ENCODE measurements at places on chromosomes 7 and 10.

GRCh38 chr7:2724453-2725177 is 36.6 kb downstream of the AMZ1 start:
- peaks cover 6% of the 10 kb centered on the region for H3K4me1 ChIP-seq
- H3K36me3 ChIP-seq: peaks cover 47% of the 10 kb centered on the region
- no peaks in the 10 kb centered on the region for H3K27me3 ChIP-seq

- H3K36me3 ChIP-seq: peaks cover 6% of the 10 kb centered on the region
- H3K27ac ChIP-seq: no peak overlapping the region
- DNase-seq: no peak
- no peak overlapping the region for H3K4me3 ChIP-seq
- H3K27me3 ChIP-seq: no peaks in the 10 kb centered on the region
Observed at GRCh38 chr7:158139499-158139898, 448.1 kb downstream of the PTPRN2 start.

GRCh38 chr7:17902599-17902998 is 37.7 kb downstream of the SNX13 start:
- no peak overlapping the region for H3K4me3 ChIP-seq
- DNase-seq: no peak
- no peaks in the 10 kb centered on the region for H3K27me3 ChIP-seq
- H3K27ac ChIP-seq: no peak overlapping the region
- H3K4me1 ChIP-seq: no peaks in the 10 kb centered on the region
- peaks cover 7% of the 10 kb centered on the region for H3K36me3 ChIP-seq

- H3K27ac ChIP-seq: no peak overlapping the region
- H3K4me1 ChIP-seq: no peaks in the 10 kb centered on the region
- no peaks in the 10 kb centered on the region for H3K36me3 ChIP-seq
Observed at GRCh38 chr10:84829131-84829530, 500.7 kb downstream of the CCSER2 start.

GRCh38 chr10:132884041-132884440 is 58.3 kb downstream of the CFAP46 start:
- peaks cover 62% of the 10 kb centered on the region for H3K27me3 ChIP-seq
- H3K27ac ChIP-seq: no peak overlapping the region
- no peaks in the 10 kb centered on the region for H3K36me3 ChIP-seq

- peaks cover 6% of the 10 kb centered on the region for H3K4me1 ChIP-seq
- H3K36me3 ChIP-seq: no peaks in the 10 kb centered on the region
- no peak for DNase-seq
- peaks cover 50% of the 10 kb centered on the region for H3K27me3 ChIP-seq
Observed at GRCh38 chr10:78177491-78178185, 144.0 kb downstream of the RPS24 start.

DNA sequence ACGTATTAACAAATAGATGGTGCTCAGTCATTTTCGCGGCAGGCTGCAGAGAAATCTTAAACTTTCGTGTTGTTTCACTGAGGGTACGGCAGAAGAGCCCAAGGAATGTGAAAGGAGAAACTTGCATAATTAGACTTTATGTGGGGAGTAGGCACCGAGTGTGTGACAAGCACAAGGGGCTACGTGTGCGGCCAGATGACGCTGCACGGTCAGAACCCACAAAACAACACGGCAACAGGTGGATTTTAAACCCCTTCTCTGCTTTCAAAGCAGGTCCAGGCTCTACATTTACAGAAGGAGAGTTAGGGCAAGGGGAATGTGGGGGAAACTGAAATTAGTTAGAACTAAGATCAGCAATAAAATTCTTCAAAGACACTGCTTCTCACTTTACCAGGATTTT is 392 bp upstream of the UCN3 start:
- H3K4me1 ChIP-seq: no peaks in the 10 kb centered on the region
- no peaks in the 10 kb centered on the region for H3K36me3 ChIP-seq
- H3K27ac ChIP-seq: no peak overlapping the region
- DNase-seq: no peak
- no peak overlapping the region for H3K4me3 ChIP-seq

- H3K27ac ChIP-seq: no peak overlapping the region
- peaks cover 7% of the 10 kb centered on the region for H3K4me1 ChIP-seq
- no peaks in the 10 kb centered on the region for H3K27me3 ChIP-seq
- H3K4me3 ChIP-seq: no peak overlapping the region
- H3K36me3 ChIP-seq: no peaks in the 10 kb centered on the region
- DNase-seq: no peak
Observed at GRCh38 chr7:118052336-118052735, 131.6 kb upstream of the LSM8 start.

GRCh38 chr7:36165802-36166201 is 12.7 kb downstream of the EEPD1 start:
- no peak for DNase-seq
- no peaks in the 10 kb centered on the region for H3K36me3 ChIP-seq
- no peak overlapping the region for H3K27ac ChIP-seq
- H3K27me3 ChIP-seq: no peaks in the 10 kb centered on the region
- H3K4me1 ChIP-seq: no peaks in the 10 kb centered on the region

GRCh38 chr10:31121757-31122577 is 90.3 kb upstream of the ZNF438 start:
- DNase-seq: no peak
- no peaks in the 10 kb centered on the region for H3K4me1 ChIP-seq
- H3K4me3 ChIP-seq: no peak overlapping the region
- no peaks in the 10 kb centered on the region for H3K36me3 ChIP-seq
- H3K27ac ChIP-seq: no peak overlapping the region

GRCh38 chr7:132097550-132098134 is 478.6 kb downstream of the PLXNA4 start:
- H3K4me3 ChIP-seq: no peak overlapping the region
- peaks cover 22% of the 10 kb centered on the region for H3K27me3 ChIP-seq
- DNase-seq: no peak
- no peaks in the 10 kb centered on the region for H3K36me3 ChIP-seq
- no peaks in the 10 kb centered on the region for H3K4me1 ChIP-seq

DNA sequence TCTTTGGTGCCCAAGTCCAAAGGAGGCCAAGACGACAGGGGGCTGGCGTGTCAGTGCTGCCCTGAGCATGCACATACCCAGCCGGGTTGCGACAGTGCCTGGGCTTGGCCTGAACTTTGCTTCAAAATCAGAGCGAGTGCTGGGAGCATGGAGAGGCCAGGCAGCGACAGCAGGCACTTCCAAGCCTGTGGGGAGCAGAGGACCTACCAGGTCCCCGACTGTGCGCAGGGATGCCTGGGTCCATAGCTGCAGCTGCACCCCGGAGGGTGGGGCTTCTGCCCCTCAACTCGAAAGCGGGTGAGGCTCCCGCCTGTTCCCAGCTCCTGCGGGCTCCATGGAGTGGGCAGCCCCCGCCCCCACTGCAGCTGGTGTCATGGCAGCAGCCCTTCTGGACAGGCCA is 79.1 kb downstream of the HDAC9 start:
- no peak overlapping the region for H3K4me3 ChIP-seq
- H3K4me1 ChIP-seq: no peaks in the 10 kb centered on the region
- DNase-seq: no peak
- H3K27me3 ChIP-seq: no peaks in the 10 kb centered on the region

DNA sequence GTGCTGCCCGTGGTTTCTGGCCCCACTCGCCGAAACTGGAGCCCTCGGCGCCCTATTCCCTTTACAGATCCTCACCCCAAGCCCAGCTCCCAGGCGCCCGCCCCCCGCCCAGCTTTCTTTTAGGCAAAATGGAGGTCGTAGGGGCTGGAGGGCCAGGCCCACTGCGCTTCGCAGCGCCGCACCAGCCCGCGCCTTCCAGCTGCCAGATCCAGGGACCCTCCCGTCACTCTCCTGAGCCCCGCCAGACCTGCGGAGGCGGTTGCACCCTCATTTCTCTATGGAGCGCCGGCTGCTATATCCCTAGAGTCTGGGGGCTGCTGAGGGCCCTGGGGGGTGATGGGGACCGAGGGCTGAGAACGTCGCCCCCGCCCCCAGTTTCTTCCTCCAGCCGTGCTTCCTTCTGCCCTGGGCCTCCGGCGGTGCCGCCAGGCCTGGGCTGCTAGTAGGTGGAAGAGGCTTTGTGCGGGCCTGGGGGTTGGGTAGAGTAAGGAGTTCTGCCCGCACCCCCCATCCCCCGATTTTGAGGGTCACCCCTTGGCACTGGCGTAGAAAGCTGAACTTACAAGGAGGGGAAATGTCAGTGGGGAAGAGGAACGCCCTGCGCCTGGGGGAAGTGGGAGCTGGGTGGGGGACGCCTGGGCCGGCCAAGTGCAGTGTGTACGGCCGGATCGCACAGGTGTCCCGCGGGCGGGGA is 1.0 kb downstream of the GNB2 start:
- H3K27ac ChIP-seq: peak overlapping the region; percentile 94
- DNase-seq: no peak
- no peaks in the 10 kb centered on the region for H3K27me3 ChIP-seq
- H3K36me3 ChIP-seq: peaks cover 31% of the 10 kb centered on the region

GRCh38 chr10:97723001-97723400 is 9.5 kb downstream of the MARVELD1 start:
- peaks cover 15% of the 10 kb centered on the region for H3K36me3 ChIP-seq
- no peak for DNase-seq
- H3K4me1 ChIP-seq: peaks cover 49% of the 10 kb centered on the region
- no peak overlapping the region for H3K4me3 ChIP-seq
- no peak overlapping the region for H3K27ac ChIP-seq

- H3K4me1 ChIP-seq: no peaks in the 10 kb centered on the region
- no peak for DNase-seq
- no peak overlapping the region for H3K27ac ChIP-seq
- no peaks in the 10 kb centered on the region for H3K36me3 ChIP-seq
Observed at GRCh38 chr10:90344226-90344625, 513.6 kb downstream of the HTR7 start.

- H3K4me3 ChIP-seq: no peak overlapping the region
- peaks cover 35% of the 10 kb centered on the region for H3K4me1 ChIP-seq
- H3K27ac ChIP-seq: no peak overlapping the region
- H3K36me3 ChIP-seq: no peaks in the 10 kb centered on the region
- DNase-seq: no peak
Observed at GRCh38 chr7:152366662-152367061, 69.1 kb downstream of the KMT2C start.

DNA sequence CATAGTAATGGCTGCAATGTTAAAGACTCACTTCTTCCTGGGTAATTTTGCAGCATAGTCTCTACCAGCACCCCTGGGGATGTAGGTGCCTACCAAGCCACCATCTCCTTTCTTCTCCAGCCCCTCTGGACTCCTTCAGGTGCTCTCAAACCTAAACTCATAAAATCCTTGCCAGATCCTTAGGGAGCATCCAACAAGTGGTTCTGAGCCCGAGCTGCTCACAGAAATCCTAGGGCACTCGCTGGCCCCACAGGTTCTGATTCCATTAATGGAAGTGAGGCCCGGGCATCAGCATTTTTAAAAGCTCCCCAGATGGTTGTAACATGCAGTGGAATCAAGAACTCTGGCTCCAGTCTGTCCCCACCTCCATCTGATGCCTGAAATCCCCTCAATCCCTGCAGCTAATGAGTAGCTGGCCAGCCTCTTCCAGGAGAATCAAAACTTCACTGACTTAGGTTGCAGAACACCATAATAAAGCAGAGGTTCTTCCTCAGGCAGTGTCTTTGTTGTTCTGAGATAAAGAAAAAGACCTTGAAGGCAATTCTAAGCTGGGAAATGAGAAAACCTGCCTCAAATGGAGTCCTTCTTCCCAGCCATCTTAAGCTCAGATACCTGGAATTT is 336.8 kb downstream of the KCNMA1 start:
- no peak overlapping the region for H3K27ac ChIP-seq
- peaks cover 22% of the 10 kb centered on the region for H3K4me1 ChIP-seq
- H3K27me3 ChIP-seq: no peaks in the 10 kb centered on the region
- no peak for DNase-seq
- no peak overlapping the region for H3K4me3 ChIP-seq

GRCh38 chr7:4854916-4855315 is 6.9 kb downstream of the PAPOLB start:
- no peak overlapping the region for H3K4me3 ChIP-seq
- no peaks in the 10 kb centered on the region for H3K36me3 ChIP-seq
- no peak overlapping the region for H3K27ac ChIP-seq
- H3K27me3 ChIP-seq: peaks cover 30% of the 10 kb centered on the region

DNA sequence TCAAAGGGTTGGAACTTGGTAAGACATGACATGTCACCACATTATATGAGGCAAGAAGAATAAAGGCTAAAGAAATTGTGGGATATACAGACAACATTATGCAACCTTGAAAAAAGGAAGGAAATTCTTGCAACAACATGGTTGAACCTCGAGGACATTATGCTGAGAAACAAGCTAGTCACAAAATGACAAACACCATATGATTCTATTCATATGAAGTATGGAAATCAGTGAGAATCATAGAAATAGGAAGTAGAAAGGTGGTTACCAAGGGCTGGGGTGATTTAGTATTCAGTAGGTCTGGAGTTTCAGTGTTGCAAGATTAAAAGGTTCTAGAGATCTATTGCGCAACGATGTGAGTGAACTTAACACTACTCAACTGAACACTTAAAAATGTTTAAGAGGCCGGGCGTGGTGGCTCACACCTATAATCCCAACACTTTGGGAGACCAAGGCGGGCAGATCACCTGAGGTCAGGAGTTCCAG is 126.9 kb upstream of the TBX20 start:
- H3K36me3 ChIP-seq: no peaks in the 10 kb centered on the region
- H3K27me3 ChIP-seq: peaks cover 24% of the 10 kb centered on the region

GRCh38 chr10:77205135-77205534 is 432.5 kb downstream of the KCNMA1 start:
- H3K4me3 ChIP-seq: no peak overlapping the region
- no peak overlapping the region for H3K27ac ChIP-seq
- H3K36me3 ChIP-seq: no peaks in the 10 kb centered on the region
- no peaks in the 10 kb centered on the region for H3K4me1 ChIP-seq
- DNase-seq: no peak
- H3K27me3 ChIP-seq: no peaks in the 10 kb centered on the region

DNA sequence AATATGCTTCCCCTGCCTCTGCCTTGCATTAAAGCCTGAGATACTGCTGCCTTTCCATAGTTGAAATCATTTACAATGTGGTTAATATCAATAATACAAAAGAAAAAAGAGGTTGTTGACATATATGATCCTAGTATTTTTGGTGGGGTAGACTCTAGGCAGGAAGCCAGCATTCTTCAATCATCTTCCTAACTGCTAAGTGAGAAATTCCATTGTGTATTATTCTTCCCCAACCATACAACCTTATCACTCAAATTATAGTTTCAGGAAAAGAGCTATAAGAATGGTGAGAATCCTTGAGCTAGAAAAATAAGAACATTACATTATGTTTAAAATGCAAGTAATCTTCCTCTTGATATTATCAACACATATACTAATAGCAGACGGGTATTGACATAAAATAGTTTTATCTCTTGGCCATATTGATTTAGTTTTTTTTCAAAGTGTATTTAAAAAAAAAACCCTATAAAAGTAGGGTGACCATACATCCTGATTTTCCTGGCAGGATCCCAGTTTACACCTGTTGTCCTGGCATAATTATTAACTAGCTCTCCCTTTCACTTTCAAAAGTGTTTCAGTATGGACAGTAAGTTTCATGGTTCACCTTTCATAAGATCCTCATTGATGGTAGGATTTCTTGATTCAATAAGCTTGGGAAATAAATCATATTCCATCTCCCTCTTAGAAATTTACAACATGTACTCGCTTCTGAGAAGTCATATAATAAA is 33.4 kb upstream of the WASL start:
- no peaks in the 10 kb centered on the region for H3K36me3 ChIP-seq
- H3K4me1 ChIP-seq: no peaks in the 10 kb centered on the region
- no peak overlapping the region for H3K27ac ChIP-seq

- peaks cover 18% of the 10 kb centered on the region for H3K36me3 ChIP-seq
- peak overlapping the region; percentile 75 for H3K27ac ChIP-seq
- H3K4me3 ChIP-seq: peak overlapping the region; percentile 87
- peaks cover 20% of the 10 kb centered on the region for H3K4me1 ChIP-seq
- H3K27me3 ChIP-seq: no peaks in the 10 kb centered on the region
Observed at GRCh38 chr7:107580716-107581383, 804 bp downstream of the BCAP29 start.

Measured in MCF 10A (cell line).